HuH-7.5 (cell line): ENCODE measurements at places on chromosomes 3 and 15.

GRCh38 chr3:37913522-37913921 lies 51.8 kb downstream of the CTDSPL start:
- DNase-seq: no peak

DNA sequence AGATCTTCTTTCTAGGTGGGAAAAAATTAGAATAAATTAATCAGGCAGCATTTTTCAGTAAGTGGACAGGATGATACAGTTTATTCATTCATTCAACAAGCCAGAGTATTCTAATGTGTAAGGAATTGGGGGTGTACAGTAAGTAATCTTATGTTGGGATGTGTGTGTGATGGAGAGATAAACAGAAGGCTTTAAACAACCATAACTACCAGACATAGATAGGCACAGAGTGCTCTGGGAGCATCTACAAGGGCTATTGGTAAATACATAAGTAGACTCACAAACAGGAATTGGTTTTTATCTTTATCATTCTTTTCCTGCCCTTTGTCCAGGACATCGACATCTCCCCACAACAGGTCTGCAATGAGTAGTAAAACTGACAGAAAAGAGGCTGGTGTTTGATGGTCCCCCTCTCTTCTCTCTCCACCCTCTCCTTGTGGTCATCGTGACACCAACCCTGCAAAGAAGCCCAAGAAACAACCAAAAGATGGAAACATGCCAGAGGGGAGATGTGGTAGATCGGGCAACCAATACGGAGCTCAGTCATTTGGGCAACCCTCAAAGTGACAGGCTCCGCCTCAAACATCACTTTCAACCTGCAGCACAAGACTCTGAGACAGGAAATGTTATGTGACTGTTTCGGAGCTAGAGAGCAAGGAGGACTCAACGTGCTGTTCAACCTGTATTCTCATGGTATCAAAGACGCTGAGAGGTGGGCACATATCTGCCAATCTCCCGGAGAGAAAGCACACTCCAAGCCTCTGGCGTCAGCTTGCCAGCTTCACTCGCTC lies 28.7 kb upstream of the B3GNT5 start:
- no peak for DNase-seq

- no peak for DNase-seq
Measured at GRCh38 chr15:69659454-69660050, 206.9 kb downstream of the RPLP1 start.

- no peak for DNase-seq
Measured at GRCh38 chr15:42085721-42086120, 8.6 kb downstream of the PLA2G4D start.

DNA sequence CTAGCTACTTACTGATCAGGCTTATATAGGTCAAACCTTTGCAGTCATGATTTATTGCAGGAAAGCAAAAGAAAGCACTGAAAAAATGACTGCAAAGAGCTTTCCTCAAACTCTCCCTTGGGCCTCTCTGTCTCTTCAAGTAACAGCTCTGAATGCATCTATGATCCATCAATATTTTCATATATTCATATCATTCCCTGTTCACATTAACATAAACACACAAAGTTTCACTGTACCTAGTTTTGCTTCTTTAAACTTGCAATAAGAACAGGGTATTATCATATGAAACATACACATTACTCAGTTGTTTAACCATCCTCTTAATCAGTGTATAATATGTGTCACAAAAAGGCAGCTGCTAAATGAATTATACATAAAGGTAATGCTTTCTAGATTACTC lies 107.9 kb upstream of the ARL6 start:
- DNase-seq: no peak
